ENCODE measurements at places on chromosomes 13 and 19. TPM values are rescaled to one million over a fixed set of nuclear protein-coding genes. Genes with fewer than 3 reads are reported as not detected.

DNA sequence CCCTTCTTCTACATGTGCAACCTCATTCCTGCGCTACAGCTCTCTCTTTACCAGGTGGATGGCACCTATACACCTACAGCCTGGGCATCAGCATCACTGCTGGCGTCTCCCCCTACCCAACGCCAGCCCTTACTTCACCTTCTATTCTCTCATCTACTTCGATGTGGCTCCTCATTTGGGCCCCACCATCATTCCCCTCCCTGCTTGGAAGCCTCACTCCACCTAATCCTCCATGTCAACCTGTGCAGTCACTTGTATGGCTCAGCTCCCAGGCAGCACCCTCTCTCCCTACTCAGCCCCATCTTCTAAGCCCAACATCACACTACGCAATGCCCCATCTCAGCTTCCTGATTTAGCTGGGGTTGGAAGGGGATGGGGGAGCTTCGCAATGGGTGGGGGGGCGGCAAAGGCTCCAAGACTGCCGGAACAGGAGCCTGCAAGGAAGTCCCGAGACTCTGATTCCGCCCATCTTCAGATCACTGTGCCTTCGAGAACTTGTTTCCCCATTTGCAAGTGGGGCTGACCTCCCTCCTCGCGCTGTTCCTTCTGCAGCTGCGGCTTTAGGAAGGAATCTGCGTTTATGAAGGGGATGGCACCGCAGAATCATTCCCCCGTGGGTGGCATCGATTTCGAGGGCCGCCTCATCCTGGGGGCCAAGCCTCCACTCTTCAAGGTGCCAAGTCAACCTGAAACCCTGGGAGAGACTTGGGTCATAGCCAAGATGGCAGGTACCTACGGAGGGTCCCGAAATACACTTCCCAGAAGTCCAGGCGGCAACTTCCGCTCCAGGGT lies 913 bp downstream of the MZF1 start:
- H3K27me3 ChIP-seq: no peaks in the 10 kb centered on the region
- peaks cover 8% of the 10 kb centered on the region for H3K36me3 ChIP-seq
- H3K27ac ChIP-seq: peak overlapping the region; percentile 99
- peak overlapping the region; percentile 84 for H3K4me3 ChIP-seq
- H3K4me1 ChIP-seq: peaks cover 42% of the 10 kb centered on the region
- peak; percentile 11 for DNase-seq

- H3K4me3 ChIP-seq: no peak overlapping the region
- H3K4me1 ChIP-seq: no peaks in the 10 kb centered on the region
- DNase-seq: no peak
- no peaks in the 10 kb centered on the region for H3K36me3 ChIP-seq
- H3K27me3 ChIP-seq: peaks cover 19% of the 10 kb centered on the region
- H3K27ac ChIP-seq: no peak overlapping the region
Measured at GRCh38 chr19:22427960-22428913, 6.1 kb upstream of the ZNF98 start.

Gene FAAP24
- 1.7 TPM for total RNA-seq

Gene CEACAM16
- total RNA-seq: not detected

GRCh38 chr13:51324714-51325420 lies 14.6 kb upstream of the SERPINE3 start:
- no peak for DNase-seq
- H3K27ac ChIP-seq: no peak overlapping the region
- peaks cover 5% of the 10 kb centered on the region for H3K27me3 ChIP-seq
- H3K36me3 ChIP-seq: no peaks in the 10 kb centered on the region
- no peak overlapping the region for H3K4me3 ChIP-seq
- no peaks in the 10 kb centered on the region for H3K4me1 ChIP-seq

- H3K27ac ChIP-seq: no peak overlapping the region
- no peak overlapping the region for H3K4me3 ChIP-seq
- H3K4me1 ChIP-seq: peaks cover 9% of the 10 kb centered on the region
- no peaks in the 10 kb centered on the region for H3K27me3 ChIP-seq
Measured at GRCh38 chr13:95480131-95480545, 72.4 kb upstream of the CLDN10 start.

Gene TEAD2
- 0.20 TPM for total RNA-seq

Gene ZNF578
- total RNA-seq: 2.2 TPM

Gene CFAP97D2
- total RNA-seq: 4.5 TPM

DNA sequence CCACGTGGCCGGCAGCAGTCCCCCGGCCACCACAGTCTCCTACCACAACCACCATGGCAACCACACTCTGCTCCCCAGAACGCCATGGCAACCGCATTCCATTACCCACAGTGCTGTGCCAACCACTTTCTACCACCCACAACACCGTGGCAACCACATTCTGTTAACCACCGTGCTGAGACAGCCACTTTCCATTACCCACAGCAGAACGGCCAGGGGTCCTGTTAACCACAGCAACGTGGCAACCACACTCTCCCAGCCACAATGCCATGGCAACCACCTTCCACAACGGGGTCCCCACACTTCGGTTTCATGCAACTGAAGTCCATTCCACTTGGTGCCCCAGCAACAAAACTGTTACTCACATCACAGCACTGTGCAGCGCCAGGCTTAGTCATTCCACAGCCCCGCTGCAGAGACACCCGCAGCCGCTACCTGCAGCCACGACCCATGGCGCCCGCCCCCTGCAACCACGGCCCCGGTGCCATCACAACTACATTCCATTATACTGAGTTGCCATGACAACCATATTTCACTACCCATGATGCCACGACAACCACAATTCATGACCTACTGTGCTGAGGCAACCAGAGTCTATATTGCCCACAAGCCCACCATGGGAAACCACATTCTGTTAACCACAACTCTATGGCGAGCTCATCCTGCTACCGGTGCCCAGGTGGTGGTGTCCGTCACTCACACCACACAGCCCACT lies 10.0 kb downstream of the DPF1 start:
- no peak overlapping the region for H3K27ac ChIP-seq
- H3K36me3 ChIP-seq: no peaks in the 10 kb centered on the region
- no peak overlapping the region for H3K4me3 ChIP-seq
- DNase-seq: peak; percentile 45

- H3K4me3 ChIP-seq: no peak overlapping the region
- no peak for DNase-seq
- no peaks in the 10 kb centered on the region for H3K27me3 ChIP-seq
- H3K4me1 ChIP-seq: no peaks in the 10 kb centered on the region
Measured at GRCh38 chr13:105050686-105051085, 1484.8 kb downstream of the EFNB2 start.

- no peaks in the 10 kb centered on the region for H3K27me3 ChIP-seq
- no peak overlapping the region for H3K27ac ChIP-seq
- H3K4me1 ChIP-seq: peaks cover 13% of the 10 kb centered on the region
- H3K36me3 ChIP-seq: peaks cover 18% of the 10 kb centered on the region
- peak; percentile 23 for DNase-seq
Measured at GRCh38 chr19:1364070-1364704, 19.5 kb upstream of the NDUFS7 start.

Gene C19orf38
- total RNA-seq: 1.5 TPM

DNA sequence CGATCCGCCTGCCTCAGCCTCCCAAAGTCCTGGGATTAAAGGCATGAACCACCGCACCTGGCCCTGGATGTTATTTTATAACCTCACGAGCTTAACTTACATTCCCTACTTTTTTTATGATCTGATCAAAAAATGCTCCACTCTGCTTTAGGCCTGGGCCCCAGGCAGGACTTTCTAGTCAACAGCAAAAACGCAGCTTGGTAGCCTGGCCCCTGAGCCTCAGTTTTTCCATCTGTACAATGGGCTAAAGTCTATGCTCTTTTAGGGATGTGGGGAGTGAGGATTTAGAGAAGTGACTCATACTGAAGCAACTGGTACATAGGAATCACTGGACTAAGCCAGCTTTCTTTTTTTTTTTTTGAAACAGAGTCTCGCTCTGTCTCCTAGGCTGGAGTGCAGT lies 11.9 kb upstream of the PIK3R2 start:
- H3K4me3 ChIP-seq: no peak overlapping the region
- DNase-seq: no peak
- no peaks in the 10 kb centered on the region for H3K27me3 ChIP-seq
- no peak overlapping the region for H3K27ac ChIP-seq
- no peaks in the 10 kb centered on the region for H3K4me1 ChIP-seq

GRCh38 chr13:102597029-102597961 lies 509 bp downstream of the TPP2 start:
- no peak for DNase-seq
- H3K4me1 ChIP-seq: peaks cover 37% of the 10 kb centered on the region
- peak overlapping the region; percentile 97 for H3K4me3 ChIP-seq
- no peaks in the 10 kb centered on the region for H3K36me3 ChIP-seq
- peak overlapping the region; percentile 100 for H3K27ac ChIP-seq
- H3K27me3 ChIP-seq: no peaks in the 10 kb centered on the region

Gene ZNF560
- not detected for total RNA-seq

GRCh38 chr19:17195106-17195505 lies 20.1 kb upstream of the USE1 start:
- H3K27ac ChIP-seq: no peak overlapping the region
- H3K4me3 ChIP-seq: no peak overlapping the region
- no peak for DNase-seq

DNA sequence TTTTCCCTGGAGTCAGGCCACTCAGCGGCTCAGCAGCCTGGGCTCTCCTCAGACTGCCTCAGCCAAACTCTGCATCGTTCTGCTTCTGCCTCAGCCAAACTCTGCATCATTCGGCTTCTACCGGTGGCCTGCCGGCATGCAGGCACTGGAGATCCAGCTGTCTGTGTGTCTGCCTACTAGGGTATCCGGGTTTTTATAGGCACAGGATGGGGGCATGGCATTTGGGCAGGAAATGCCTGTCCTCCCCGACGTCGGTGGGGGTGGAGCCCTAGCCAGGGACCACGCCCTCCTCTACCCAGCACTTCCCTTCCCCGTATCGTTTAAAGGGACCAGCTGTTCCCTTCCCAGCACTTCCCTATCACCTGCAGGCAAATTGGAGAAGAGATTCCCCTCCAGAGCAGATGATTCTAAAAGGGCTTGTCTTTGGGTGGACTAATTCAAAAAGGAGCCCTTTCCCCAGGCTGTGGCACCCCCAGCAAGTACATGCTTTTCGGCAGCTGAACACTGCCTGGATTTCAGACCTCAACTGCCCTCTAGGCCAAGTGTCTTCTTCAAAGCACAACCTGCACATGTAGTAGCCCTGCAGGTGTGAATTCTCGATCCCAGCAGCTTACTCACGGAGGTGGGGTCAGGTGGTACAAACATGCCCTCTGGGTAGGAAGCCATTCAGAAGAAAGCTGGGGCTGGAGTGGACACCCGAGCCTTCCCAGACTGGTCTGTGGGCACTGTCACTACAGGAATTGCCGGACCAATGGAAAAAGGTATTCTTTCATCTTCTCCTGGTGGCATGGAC lies 25.4 kb upstream of the GPR12 start:
- peak overlapping the region; percentile 64 for H3K4me3 ChIP-seq
- no peaks in the 10 kb centered on the region for H3K4me1 ChIP-seq
- DNase-seq: peak; percentile 51
- peak overlapping the region; percentile 14 for H3K27ac ChIP-seq
- H3K36me3 ChIP-seq: no peaks in the 10 kb centered on the region
- H3K27me3 ChIP-seq: peaks cover 25% of the 10 kb centered on the region

Gene PRODH2
- not detected for total RNA-seq

DNA sequence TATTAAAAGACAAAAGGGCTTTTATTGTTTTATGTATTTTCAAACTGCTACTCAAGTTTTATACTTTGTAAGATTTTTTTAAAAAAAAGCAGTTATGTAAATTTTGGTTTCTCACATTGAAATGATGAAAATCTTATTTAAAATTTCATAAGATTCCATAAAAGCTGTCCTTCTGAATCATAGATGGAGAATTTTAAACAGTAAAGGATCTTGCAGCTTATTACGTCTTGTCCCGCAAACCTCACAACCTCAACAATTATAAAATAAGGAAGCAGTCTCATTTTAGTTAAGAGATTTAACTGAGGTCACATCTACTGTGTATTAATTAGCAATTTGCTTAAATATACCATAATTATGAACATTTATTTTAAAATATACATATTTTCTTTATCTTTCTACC lies 581.0 kb upstream of the SPRY2 start:
- no peak overlapping the region for H3K4me3 ChIP-seq
- H3K27me3 ChIP-seq: no peaks in the 10 kb centered on the region
- no peaks in the 10 kb centered on the region for H3K4me1 ChIP-seq
- H3K36me3 ChIP-seq: no peaks in the 10 kb centered on the region

DNA sequence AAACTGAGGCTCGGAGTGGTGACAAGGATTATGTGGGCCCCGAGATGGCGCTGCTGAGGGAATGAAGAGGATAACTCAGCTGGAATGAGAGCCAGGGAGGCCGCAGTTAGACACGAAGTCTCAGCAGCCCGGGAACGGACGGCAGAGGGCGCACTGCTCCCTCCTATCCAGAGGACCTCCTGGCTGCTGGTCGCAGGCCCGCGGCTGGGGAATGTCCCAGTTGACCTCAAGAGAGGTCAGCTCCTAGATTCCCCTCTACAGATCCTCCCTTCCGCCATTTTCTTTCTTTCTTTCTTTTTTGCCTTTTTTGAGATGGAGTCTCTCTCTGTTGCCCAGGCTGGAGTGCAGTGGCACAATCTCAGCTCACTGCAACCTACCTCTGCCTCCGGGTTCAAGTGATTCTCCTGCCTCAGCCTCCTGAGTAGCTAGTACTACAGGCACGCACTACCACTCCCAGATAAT lies 24.1 kb upstream of the ASPDH start:
- H3K36me3 ChIP-seq: no peaks in the 10 kb centered on the region
- no peak overlapping the region for H3K4me3 ChIP-seq
- no peaks in the 10 kb centered on the region for H3K4me1 ChIP-seq
- peak; percentile 14 for DNase-seq

Gene ICAM5
- total RNA-seq: 0.21 TPM

DNA sequence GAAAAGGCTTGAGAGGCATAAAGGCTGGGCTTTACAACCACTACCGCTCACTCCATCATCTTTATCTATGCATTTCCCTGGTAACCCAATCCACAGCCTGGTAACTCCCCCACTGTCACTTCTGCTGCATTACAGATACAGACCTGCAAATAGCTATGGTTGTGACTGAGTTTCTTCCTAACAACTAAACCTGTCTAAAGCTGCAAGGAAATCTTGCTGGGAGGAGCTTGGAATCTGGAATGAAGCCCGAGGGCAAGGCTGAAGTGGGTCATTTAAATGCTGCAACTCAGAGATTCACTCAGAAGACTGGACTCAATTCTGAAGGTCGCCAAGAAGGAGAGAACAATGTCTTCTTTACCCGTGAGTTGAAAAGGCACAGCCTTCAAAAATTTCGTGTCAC lies at the start of gene LGALS13:
TSS of gene LGALS13 (plus strand) at position 301 of the 400 bp plus-strand sequence. CDS start at position 346, 45 bp downstream.
- no peak within 1 kb of the TSS for H3K4me3 ChIP-seq
- no peaks in the 10 kb centered on the region for H3K27me3 ChIP-seq
- H3K4me1 ChIP-seq: no peaks in the 10 kb centered on the region
- no peak within 1 kb of the TSS for H3K27ac ChIP-seq
- DNase-seq: no peak

Gene ZNF160
- 54.0 TPM for total RNA-seq

- H3K4me3 ChIP-seq: no peak overlapping the region
- no peak overlapping the region for H3K27ac ChIP-seq
Measured at GRCh38 chr13:97339019-97339987, 94.7 kb upstream of the RAP2A start.

- no peaks in the 10 kb centered on the region for H3K27me3 ChIP-seq
- H3K4me3 ChIP-seq: no peak overlapping the region
- H3K27ac ChIP-seq: no peak overlapping the region
- no peak for DNase-seq
Measured at GRCh38 chr13:55893540-55893939, 1247.2 kb upstream of the PRR20A start.

Gene GRIK5
- total RNA-seq: 1.3 TPM

Gene EFNB2
- 0.47 TPM for total RNA-seq

Measured in T-cell (primary cell).